Left cardiac atrium (tissue), 4 donors: ENCODE measurements at places on chromosomes 6 and 20. TPM values are rescaled to one million over a fixed set of nuclear protein-coding genes. Genes with fewer than 3 reads are reported as not detected.

The LAMA2 gene
- 125 TPM for total RNA-seq

- no peak for DNase-seq
Observed at GRCh38 chr6:166019214-166019613, 148.4 kb downstream of the TBXT start.

The PBOV1 gene
- total RNA-seq, result not detected

- DNase-seq, result peak; percentile 76
Observed at GRCh38 chr20:12575352-12576095, 433.2 kb upstream of the SPTLC3 start.

The HMGCLL1 gene
- 2.4 TPM for total RNA-seq

The MBOAT1 gene
- 6.1 TPM for total RNA-seq

GRCh38 chr6:45864651-45865050 lies 151.0 kb downstream of the CLIC5 start:
- no peak for DNase-seq

DNA sequence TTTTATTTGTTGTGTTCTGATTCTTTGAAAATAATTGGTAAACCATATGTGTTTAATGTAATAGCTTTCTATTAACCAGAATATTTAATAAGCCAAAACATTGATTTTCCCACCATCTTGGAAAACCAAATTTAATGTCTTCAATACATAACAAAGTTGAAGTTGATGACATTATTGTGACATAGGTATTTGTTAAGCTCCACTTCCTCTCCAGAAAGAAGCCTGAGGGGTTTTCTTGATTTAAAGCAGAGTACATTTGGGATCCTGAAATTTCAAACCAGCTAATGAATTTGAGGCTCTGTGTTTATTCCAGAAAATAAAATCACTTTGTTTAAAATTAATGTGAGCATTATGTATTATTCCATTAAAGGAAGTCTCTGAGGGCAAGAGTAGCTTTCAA lies 106.3 kb downstream of the PERP start:
- DNase-seq, result no peak

The ELOVL5 gene
- 106 TPM for total RNA-seq

The TFAP2C gene
- total RNA-seq, result 0.56 TPM

The TPX2 gene
- total RNA-seq, result 2.0 TPM

DNA sequence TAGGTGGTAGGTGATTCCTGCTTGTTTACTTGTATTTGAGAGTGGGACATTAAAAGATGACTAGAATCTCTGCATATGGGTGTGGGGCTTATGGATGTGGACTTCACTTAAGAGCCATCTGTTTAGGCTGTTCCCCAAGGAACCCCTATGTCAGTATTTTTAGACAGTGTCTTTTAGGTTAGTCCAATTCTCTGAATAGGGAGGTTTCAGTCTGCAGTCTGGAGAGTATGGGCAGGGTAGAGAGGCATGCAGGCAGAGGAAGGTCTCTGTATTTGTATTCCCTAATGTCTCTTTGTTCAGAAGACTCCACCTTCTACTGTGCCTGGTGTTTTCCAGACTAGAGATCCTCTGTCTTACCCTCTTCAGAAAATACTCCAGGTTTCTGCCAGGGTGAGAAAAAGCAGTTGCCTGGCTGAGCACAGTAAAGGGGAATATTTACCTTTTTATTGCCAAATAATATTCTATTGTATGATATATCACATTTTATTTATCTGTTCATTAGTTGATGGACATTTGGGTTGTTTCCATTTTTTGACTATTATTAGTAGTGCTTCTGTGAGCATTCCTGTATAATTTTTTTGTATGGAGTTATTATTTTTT lies 19.1 kb downstream of the SLX4IP start:
- DNase-seq, result no peak

DNA sequence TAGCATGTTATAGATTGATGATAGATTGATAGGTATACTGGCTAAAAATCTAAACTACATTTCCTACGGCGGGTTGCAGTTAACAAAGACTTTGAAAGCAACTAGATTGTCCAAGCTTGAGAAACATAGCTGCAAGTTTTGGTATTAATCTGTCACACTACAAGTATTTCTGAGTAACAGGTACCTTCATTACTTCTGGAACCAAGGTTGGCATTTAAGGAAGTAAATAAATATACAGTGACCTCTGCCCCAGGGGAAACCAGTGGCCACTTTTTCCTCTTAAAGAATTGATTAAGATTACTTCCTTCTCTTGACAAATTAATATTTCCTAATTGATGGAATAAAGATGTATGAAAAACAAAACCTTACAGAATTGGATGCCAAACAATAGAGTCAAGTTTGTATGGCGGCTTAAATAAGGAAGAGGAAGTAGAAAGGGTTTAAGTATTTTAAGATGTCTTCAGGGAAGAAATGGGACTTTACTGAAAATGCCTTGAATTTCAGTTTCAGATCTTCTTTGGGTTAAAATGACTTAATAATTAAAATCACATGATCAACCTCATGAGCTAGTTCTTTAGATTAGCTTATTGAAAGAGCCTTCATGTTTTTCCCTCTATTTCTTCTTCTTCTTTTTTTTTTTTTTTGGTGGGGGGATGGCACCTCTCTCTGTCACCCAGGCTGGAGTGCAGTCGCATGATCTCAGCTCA lies 132.8 kb downstream of the DOK5 start:
- no peak for DNase-seq

The TAGAP gene
- total RNA-seq, result 1.6 TPM

GRCh38 chr20:31581391-31581790 lies 23.7 kb upstream of the ID1 start:
- DNase-seq, result no peak

DNA sequence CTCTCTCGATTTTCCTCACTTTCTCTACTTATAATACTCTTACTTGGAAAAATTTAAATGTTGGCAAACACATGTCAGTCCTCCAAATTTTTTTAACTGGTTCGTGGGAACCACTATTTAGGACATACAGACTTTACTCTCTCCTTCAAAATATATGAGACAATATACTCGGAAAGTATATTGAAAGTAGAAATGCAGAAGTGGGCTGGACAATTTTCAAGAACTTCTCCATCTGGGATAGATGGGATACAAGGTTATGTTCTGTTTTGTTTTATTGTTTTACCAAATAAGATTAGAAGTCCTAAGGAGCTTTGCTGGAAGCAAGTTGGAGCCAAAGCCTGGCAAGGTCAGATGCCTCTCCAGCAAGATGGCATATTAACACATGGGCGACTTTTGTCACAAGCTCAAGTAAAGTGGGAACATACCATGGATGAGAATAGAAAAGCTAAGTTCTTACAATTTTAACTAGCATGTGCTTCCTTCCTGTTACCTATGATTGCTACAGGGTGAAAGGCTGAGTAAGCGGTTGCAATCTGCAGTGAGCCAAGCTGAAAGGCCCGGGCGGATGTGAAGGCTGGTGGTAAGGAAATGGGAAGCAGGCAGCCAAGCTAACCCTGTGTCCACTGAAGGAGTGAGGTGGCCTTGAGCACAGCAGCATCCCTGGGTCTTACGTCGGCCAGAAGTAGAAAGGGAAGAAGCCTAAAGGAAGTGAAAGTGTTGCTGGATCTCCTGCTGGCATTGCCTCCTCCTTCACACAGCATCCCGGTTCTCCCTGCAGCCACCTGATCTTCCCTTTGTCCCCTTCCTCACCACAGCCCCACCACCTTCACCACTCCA lies 7.1 kb downstream of the MAP3K5 start:
- peak; percentile 58 for DNase-seq

GRCh38 chr20:1171461-1172093 lies 13.2 kb downstream of the TMEM74B start:
- no peak for DNase-seq

DNA sequence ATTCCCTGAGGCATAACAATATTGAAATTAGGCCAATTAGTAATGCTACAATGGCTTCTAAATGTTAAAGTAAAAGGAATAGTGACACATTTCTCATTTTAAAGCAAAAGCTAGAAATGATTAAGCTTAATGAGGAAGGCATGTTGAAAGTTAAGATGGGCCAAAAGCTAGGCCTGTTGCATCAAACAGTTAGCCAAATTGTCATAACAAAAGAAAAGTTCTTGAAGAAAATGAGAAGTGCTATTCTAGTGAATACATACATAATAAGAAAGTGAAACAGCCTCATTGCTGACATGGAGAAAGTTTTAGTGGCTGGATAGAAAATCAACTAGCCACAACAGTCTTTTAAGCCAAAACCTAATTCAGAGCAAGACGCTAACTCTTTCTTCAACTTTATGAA lies 12.9 kb downstream of the OR2A4 start:
- no peak for DNase-seq

The ENPP4 gene
- 28.1 TPM for total RNA-seq

- no peak for DNase-seq
Observed at GRCh38 chr20:19981031-19981451, 36.1 kb upstream of the NAA20 start.

DNA sequence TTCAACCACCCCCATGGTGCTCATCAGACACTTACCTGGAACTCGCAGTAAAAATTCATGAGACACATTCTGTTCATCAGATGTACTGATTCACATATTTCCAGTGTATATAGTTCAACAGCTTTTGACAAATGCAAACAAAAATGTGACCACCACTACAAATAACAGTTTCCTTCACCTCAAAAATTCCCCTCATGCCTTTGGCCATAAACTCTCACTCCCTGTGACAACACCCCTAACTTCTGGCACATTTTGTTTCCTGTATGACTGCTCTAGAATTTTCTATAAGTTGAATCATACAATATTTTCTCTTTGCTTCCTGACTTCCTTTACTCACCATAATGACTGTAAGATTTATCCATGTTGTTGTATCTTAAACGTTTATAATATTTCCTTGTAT lies 63.7 kb downstream of the C6orf118 start:
- no peak for DNase-seq

DNA sequence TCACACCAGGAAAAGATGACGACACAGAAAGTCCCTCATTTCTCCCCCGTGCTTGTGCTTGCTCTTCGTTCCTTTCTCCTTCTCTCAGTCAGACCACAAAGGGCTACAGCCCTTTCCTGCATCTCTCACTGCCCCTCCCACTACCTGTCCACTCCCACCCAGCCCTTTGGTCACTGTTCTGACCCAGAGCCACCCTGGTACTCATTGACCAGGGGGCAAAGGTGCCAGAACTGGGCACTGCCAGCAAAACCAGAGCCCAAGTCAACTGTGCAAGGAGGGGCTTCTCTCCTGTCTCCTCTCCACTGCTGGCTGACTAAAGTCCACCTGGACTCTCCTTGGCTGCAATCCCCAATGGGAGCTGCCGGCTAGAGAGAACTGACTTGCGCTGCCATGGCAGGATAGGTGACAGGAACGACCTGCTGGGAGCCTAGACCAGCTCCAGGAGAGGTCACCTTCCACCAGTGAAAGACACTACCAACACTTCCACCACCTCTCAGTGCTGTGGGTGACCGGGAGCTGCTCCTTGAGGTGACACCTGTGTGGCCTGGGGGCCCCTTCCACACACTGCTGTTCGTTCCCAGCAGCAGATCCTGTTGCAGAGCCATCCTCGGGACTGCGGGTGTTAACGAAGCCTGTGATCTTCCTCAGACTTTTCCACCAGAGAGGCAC lies 32.8 kb downstream of the KCNK17 start:
- DNase-seq, result no peak

The FOXA2 gene
- not detected for total RNA-seq

DNA sequence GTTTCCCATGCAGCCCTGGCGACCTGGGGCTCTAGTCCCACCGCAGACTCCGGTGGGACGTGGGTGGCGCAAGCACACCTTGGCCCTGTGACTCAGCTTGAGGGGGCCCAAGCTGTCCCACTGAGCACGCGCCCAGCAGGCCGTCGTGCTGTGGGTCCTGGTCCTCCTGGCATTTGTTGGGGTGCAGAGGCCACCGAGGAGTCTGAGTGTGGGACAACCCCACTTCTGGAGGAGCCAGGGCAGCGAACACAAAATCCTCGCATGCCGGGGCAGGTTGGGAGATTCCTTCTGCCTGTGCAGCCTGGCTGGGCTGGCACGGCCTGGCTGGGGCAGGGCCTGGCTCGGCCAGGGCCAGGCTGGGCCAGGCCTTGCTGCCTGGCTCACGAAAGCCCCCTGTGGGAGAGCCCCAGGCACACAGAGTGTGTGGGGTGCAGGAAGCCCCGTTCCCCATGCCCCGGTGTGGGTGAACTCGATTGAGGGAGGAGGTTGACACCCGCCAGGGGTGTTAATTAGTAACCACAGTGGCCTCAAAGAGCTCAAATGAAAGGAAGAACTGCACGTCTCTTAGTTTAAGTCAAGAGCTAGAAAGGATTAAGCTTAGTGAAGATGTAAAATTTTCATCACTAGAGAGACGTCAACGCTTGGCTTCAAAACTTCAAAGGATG lies 1808.5 kb upstream of the DEFB115 start:
- DNase-seq, result no peak

- no peak for DNase-seq
Observed at GRCh38 chr6:69416776-69417175, 380.0 kb downstream of the LMBRD1 start.

The SLC26A8 gene
- total RNA-seq, result 0.06 TPM

DNA sequence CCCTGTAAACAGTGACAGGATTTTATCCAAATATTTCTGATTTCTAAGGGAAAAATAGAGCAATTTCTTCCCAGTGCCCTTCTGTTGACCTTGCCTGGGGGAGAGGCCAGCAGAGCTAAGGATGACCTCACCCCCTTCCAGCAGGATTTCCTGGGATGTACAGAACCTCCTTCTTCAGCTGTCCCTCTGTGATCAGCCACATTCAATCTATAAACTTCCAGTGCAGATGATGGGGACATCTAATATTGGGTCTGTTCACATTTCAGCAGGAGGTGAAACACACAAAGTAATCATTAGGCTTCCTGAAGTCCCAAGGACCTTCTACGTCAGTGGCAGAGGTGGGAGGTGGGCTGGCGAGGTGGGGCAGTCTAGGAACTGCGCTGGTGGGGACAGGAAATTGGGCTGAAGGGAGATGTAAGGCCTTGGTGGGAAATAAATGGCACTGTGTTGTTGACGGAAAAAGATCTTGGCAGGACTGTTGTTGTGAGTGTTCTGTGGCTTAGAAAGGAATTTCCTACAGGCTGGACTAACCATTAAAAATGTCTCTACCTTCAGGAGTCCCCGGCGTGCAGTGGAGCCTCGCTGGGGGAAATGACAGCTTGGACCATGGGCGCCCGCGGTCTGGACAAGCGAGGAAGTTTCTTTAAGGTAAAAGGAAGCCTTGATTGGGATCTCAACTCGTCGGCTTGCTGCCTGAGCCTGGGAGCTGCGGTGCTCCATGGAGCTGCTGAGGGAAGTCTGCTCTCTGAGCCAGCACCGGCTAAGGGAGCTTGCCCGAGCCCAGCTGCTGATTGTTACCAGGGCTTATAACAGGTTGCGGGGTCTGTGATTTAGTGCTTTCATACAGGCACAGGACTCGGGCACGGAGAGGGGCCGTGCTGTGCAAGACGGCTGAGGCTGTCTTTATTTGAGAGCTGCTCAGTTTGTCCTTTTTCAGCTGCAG lies 127.9 kb upstream of the NAA20 start:
- DNase-seq, result peak; percentile 73

DNA sequence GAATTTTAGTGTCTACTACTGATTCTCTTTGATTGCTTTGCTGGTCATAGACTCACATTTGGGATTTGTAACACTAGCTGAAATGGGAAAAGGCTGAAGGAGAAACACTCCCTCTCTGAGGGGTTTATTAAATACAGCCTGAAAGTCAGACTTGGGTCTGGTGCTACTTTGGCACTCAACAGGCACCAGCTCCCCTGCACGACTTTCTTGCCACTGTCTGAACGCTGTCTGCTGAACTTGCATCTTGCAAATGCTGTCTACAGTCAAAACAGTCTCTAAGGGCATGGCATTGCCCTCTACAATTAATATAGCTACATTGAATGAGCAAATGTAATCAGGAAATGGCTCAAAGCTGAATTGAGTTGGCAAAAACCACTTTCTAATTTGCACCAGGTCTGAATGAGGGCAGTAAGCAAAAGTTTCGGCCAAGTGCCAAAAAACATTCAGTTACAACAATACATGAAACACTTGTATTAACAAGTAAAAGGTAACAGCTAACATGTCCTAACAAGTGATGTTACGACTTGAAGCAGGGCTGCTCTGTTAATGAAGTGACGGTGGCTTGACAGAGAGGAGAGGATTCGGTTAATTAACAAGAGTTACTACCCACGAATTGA lies 119.5 kb downstream of the FOXC1 start:
- no peak for DNase-seq
